ENCODE measurements at places on chromosomes 5 and 9.
A peak's percentile ranks its signal among the peaks of the same experiment; 100 is the strongest.

- DNase-seq = no peak
Observed at GRCh38 chr5:116600876-116601275, 26.3 kb upstream of the SEMA6A start.

DNA sequence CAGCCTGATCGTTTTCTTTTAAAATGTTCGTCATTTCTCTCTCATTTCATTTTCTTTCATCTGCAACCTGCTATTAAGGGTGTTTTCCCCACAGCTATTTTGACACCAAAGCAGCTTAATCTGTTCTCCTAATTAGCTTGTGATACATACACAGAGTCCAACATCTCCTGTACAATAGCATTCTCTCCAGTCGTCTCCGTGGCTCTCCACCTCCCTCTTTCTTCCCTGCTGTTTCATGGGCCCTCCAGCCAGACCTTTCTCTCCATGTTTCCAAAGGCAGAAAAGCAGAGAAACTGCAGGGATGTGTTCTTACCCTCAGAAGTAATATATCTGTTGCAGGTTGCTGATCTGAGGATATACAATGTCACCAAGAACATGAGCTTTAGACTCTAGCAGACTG is 88.8 kb upstream of the SPOCK1 start:
- no peak for DNase-seq

DNA sequence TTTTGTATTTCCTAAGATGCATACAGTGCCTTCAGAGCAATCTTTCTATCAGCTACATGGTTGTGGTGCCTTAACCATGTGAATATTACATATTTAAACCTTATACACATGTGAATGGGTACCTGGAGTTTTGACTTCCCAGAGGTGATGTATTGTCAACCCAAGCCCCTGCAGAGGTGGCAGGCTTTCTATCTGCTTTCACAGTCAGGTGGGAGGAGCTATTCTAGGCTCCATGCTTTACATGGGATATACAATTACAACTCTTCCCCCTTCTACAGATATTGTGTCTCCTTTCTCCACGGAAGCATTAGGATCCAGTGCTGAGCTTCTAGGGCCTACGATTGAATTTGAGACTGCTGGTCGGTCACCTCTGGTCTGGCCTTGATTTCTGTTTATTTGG is 89.8 kb upstream of the TUT7 start:
- no peak for DNase-seq

GRCh38 chr5:34970552-34970951 is 41.2 kb downstream of the DNAJC21 start:
- DNase-seq = no peak

GRCh38 chr9:20111173-20111843 is 322.5 kb upstream of the SLC24A2 start:
- no peak for DNase-seq

GRCh38 chr9:38066914-38067858 is 1.8 kb downstream of the SHB start:
- DNase-seq = peak; percentile 16

DNA sequence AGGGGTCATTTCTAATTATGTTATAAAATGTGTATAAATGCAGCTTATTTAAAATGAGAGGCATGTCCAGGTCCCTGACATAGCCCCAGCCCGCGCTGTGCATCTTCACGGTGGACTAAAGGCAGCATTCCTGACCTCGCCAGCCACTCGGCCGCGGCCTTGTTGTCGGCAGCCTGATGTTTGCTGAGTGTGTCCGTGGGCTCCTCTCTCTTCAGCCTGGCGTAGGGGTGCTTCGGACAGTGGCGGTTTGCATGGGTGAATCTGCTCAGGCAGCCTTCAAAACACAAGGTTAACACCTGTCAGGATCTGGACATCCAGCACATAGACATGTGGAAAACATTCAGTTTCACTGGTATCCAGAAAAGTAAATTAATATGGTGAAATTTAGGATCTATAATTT is 8.8 kb upstream of the SLC35D2 start:
- no peak for DNase-seq

- DNase-seq = peak; percentile 53
Observed at GRCh38 chr9:96061293-96061987, 185.9 kb downstream of the ERCC6L2 start.

GRCh38 chr5:169895926-169896325 is 84.4 kb downstream of the INSYN2B start:
- no peak for DNase-seq

DNA sequence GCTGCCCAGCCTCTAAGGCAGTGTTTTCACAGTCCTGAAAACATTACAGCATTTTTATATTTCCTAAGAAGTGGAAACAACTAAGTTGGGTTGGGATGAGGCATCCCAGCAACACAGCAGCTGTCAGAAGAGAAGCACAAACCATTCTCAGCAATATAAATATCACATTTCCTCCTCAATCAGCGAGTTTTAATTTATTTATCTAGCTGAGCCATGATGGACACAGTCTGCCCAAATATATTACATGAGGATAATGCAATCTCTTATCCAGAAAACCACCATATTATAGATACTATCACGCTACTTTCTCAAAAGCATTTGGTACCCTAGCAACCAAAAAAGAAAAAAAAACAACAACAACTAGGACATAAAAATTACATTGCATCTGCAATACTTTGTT is 158.5 kb downstream of the FSTL4 start:
- DNase-seq = no peak

DNA sequence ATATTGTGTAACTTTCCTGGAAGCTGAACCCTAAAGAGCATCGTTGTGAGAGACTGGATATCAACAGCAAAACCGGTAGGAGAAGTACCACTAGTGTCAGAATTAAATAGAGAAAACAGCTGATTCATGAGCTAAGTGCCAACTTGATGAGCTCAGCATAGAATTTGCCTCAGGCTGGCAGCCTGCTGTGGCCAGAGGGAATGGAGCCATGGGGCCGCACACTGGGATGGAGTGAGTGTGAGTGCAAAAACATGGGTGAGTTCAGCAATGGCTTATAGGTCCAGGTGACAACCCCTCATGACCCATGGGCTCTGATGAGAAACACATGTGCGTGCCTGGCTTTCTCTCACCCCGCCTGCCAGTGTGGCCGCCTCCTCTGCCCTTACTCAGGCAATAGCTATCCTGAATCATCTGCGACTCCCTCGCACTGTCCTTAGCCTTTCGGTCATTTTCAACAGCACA is 25.4 kb downstream of the ADAMTS16 start:
- DNase-seq = no peak

- DNase-seq = no peak
Observed at GRCh38 chr9:35566417-35566816, 38.6 kb upstream of the TESK1 start.

- DNase-seq = no peak
Observed at GRCh38 chr5:171642894-171643293, 142.7 kb upstream of the SMIM23 start.

DNA sequence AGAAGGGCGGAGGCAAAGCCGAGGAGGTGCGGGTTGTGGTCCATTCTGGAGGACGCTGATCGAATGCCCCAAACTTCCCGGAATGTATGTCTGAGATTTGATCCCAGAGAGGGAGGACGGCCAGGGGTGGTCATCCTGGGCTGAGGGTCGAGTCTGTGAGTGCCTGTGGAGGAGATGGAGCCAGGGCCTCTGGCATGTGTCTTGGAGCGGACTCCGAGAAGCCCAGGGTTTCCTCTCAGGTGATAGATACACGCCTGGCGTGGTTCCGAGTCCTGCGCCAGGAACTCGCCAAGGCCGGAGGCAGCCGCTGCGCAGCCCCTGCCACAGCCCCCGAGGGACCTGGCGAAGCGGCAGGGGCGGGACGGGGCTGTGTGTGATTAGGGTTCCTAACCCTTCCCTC is 363 bp downstream of the ZNF454 start:
- no peak for DNase-seq

DNA sequence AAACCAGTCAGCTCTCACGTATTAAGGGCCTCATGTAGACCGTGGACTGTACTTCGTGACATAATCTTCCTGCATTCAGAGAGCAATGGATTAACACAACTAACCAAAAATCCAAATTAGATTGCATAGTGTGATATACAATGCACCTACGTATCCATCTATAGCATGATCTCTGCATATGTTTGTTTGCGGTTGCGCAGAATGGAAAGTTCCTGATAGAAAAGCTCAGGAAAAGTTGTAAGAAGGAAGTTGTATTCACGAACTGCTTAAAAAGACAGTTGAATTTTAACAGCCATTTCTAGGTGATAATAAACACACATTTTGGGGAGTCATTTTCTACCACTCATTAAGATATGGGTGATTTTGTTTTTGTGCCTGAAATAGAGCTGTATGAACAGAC is 869.0 kb downstream of the TLE4 start:
- no peak for DNase-seq
